ENCODE measurements at places on chromosomes 16 and 17.

DNA sequence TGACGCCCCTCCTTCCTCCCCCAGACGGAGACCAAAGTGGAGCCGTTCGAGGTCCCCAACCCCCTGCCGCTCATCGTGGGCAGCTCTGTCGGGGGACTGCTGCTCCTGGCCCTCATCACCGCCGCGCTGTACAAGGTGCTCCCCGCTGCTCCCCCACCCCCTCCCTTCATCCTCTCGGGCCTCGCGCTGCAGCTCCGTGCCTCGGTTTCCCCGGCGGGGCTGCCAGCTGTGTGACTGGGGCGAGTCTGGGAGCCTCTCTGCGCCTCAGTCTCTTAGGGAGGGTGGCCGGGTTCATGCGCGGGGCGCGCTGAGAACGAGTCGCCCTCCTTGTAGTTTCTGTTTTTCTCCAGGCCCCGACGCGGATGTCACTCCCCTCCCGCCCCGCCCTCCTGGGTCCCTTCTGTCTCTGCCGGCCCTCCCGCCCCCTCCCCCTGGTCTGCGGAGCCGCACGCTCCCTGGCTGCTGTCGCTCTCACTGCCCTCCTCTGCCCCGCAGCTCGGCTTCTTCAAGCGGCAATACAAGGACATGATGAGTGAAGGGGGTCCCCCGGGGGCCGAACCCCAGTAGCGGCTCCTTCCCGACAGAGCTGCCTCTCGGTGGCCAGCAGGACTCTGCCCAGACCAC lies 23.7 kb upstream of the ITGAX start:
- no peak for DNase-seq

GRCh38 chr16:27982184-27982583 lies 81.3 kb downstream of the GSG1L start:
- DNase-seq, result no peak

DNA sequence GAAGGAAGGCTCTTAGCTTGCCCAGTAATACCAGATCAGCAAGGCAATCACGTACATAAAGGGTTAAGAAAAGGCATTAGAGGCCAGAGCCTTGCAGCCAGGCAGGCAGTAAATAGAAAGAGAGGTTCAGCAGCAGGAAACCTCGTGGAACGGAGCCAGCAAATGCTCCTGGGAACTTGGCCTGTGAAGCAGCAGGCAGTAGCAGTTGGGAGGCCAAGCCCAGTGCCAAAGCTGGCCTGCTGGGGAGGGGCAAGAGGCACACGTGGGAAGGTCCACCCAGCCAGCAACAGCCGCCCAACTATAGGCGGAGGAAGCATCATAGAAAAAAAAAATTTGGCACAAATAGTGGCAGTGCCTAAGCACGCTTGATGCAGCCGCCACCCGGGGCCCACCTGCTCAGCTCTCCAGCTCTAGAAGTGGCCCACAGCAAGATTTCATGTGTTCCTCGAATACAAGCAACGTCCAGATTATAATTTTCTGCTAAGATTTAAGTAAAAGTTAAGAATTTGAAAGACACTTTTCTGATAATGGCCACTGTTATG lies 2339.5 kb downstream of the TP53TG3F start:
- DNase-seq, result no peak

- no peak for DNase-seq
Observed at GRCh38 chr17:57110152-57110542, 25.1 kb downstream of the AKAP1 start.

GRCh38 chr17:32917081-32917480 lies 10.9 kb upstream of the TMEM98 start:
- no peak for DNase-seq

DNA sequence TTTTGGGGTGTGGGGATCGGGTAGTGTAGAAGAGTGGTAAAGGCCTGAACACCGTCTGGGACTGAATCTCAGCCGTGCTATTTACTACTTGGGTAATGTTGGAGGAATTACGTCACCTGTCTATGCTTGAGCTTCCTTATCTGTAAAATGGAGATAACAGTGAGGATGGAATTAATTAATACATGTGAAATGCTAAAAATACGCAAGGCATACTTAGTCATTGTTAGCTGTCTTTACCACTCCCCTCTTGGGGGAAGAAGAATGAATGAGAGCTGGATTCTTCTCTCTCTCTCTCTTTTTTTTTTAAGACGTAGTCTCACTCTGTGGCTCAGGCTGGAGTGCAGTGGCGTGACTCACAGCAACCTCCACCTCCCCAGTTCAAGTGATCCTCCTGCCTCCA lies 41.1 kb upstream of the TANGO6 start:
- DNase-seq, result no peak

DNA sequence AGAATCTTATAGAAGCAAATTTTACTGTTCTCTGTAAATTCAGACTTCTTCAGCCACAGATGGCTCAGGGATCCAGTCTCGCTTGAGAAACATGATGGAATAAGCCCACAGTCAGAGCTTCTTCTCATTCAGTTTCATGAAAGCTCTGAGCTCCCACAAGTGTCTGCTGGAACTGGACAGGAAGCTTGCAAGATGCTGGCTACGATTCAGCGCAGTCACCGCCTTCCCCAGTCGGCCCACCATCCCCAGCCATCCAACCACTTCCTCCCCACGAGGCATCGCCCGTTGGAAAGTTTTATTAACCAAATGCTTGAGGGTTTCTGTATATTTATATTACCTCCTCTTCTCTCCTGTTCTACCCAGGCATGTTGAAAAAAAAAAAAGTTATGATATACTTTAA lies 171.7 kb downstream of the ZFHX3 start:
- DNase-seq, result no peak

GRCh38 chr17:4901648-4902344 lies 1.1 kb downstream of the CHRNE start:
- no peak for DNase-seq

- DNase-seq, result peak; percentile 71
Observed at GRCh38 chr17:75828076-75828400, 16.2 kb downstream of the UNC13D start.
